Bronchial epithelial cell (primary cell): ENCODE measurements at places on chromosomes 12 and 14.
A peak's percentile ranks its signal among the peaks of the same experiment; 100 is the strongest.

DNA sequence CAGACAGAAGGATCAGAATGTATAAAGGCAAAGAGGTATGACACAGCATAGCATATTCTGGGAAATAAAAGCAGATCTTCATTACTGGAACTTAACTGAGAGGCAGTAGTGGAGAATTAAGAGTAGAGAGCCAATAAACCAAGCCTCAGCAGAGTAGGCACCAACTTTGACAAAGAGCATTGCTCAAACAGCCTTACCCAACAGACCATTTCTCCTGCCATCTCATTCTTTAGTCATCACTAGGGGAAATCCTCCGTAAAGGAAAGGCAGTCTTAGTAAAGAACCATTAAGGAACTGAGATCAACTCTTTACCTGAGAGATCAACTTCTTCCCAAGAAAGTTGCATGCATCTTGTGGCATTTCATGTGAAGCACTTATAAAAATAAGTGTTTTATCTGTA, 36.6 kb downstream of the SENP1 start:
- DNase-seq, result peak; percentile 82

DNA sequence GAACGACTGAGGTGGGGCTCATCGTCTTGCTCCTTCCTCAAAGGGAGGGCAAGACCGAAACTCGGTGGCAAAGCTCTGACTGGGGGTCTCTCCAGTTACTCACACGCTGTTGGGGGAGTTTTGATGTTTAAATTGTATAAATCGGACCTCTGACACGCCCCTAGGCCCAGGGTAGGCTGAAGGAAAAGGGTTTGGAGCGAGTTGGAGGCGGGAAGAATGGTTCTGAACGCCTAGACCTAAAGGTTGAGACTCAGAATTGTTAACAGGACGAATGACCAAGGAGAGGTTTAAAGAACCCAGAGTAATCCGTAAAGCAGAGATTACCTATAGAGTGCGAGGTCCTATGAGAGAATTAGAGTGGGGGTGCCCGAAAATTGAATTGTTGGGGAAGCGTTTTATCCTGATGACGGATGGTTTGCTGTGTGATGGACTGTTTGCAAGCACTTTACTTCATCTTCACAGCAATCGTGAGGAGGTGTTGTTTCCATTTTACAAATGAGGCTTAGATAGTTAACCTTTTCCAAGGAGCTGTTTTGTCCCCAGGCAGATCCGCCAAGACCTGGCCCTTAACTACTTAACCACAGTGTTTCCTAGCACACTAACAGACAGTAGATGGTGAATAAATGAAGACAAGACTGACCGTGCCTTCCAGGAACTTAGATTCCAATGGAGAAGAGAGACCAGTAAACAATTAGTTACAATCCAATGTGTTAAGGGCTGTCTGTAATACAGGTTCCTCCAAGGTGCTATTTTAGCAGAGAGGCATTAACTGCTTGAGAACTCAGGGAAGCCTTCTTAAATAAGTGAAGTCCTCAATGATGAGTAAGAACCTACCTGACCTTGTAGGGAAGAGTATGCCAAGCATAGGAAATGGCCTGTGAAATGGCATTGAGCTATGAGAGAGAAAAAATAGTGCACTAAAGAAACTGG, 929 bp upstream of the UBE2N start:
- peak; percentile 59 for DNase-seq

GRCh38 chr14:59634617-59635016, 58.0 kb upstream of the CCDC175 start:
- DNase-seq, result peak; percentile 43

- peak; percentile 81 for DNase-seq
Measured at GRCh38 chr12:22271023-22271422, 63.5 kb downstream of the ST8SIA1 start.

- DNase-seq, result no peak
Measured at GRCh38 chr14:81252278-81252677, 31.5 kb upstream of the GTF2A1 start.

- DNase-seq, result peak; percentile 54
Measured at GRCh38 chr12:120961604-120962531, 16.5 kb upstream of the HNF1A start.

- peak; percentile 22 for DNase-seq
Measured at GRCh38 chr12:2198005-2198501, 145.3 kb downstream of the CACNA1C start.

- DNase-seq, result no peak
Measured at GRCh38 chr12:29867823-29868222, 84.1 kb upstream of the TMTC1 start.

GRCh38 chr12:130300737-130301535, 36.8 kb upstream of the PIWIL1 start:
- DNase-seq, result no peak

DNA sequence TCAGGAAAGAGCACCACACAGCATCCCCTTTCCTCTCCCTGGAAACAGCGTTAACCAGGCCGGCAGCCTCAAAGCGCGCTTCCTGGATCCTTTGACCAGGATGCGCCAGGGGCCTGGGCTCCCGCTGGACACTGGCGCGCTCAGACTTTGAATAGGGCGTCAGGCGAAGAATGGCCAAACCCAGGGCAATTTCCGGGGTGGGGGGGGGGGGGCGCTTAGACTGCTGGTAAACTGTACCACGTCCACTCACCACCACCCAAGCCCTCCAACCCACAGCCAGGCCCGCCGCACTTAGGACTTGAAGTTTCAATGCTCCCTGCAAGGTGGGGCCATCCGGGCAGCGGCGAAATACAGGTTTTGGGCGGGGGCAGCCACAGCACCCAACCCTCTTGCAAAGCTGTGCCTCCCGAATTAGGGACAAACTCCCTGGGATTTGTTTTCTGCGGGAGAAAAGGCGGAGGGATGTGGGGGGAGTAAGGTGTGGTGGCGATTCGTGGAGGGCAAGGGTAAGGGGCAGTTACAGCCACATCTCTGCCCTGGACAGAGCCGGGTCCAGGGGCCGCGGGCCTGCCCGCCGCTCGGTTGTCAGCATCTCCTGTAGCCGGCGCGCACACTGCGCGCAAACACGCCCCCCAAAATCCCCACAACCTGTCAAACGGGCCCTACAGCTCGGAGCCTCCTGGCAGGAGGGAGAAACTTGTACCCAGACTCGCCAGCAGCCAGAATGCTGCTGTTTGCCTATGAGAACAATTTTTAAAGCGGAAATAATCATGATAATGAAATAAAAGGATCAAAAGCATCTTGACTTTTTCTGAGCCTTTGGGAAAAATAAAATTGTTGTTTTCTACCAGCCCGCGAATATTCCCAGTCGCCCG, 958 bp downstream of the RTN1 start:
- DNase-seq, result no peak

DNA sequence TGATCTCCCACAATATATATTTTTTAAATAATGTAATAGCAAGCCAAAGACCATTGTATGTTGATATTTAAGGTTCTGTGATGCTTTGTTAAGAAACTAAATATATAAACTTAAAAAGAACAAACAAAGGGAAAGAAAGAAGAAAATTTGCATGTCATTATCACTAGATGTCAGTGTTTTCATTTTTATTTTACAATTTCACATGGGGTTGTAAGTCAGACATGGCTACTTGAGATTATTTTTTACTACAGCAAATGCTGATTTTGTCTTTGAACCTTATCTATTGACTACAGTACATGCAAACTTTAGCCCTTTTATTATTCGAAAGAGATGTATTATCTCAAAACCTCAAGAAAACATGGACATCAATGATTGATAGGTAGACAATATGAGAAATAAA, 36.1 kb downstream of the SLCO1C1 start:
- no peak for DNase-seq

- DNase-seq, result no peak
Measured at GRCh38 chr14:35134329-35135123, 12.2 kb downstream of the PRORP start.

DNA sequence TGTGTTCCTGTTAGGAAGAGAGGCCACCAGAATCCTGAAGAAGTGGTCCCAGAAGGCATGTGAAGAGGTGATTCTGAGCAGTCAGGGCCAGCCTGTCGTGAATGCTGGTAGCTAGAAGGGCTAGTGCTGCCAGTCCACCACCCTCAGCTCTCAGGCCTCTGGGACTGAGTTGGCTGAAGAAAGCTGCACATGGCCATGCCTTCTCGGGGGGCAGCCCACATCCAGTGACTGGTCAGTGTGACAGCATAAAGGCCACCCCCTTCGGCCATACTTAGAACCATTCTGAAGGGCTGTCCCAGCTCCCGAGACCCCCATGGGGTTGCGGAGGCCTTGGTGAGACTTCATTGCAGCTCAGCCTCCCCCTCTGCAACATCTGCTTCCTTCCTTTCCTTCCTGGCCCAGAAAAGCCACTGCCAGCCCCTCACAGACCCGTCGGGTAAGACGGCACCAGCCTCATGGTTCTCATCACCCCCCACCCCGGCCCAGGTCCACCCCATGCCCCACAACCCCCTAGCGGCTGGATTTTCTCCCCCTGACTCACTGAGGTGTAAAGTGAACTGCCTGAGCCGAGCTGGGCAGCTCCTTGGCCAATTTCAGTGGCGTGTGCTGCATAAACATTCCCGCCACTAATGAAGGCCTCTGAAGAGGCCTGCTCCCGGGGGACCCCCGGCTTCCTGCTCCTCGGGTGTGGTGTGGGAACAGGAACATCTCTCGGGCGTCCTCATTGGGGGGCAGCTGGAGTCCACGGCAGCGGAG, 49.5 kb upstream of the DIO3 start:
- no peak for DNase-seq

GRCh38 chr12:22409377-22410164, 75.1 kb upstream of the ST8SIA1 start:
- DNase-seq, result no peak

DNA sequence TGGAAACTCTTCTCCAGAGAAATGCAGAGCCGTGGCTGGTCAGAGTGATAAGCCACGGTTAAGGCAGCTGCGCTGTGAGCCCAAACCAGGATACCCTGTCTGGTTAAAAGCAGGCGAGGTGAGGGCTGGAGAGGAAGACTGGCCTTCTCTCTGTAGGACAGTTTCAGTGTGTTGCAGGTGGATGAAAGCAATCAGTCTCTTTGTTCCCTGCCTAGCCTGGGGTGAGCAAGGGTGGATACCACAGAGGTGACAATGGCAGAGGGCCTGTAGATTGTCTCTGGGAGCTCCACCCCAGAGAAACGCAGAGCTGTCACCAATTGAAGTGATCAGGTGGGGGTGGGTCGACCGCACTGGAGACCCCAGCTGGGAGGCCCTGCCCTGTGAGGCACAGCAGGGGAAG, 621.9 kb downstream of the LRFN5 start:
- DNase-seq, result no peak

DNA sequence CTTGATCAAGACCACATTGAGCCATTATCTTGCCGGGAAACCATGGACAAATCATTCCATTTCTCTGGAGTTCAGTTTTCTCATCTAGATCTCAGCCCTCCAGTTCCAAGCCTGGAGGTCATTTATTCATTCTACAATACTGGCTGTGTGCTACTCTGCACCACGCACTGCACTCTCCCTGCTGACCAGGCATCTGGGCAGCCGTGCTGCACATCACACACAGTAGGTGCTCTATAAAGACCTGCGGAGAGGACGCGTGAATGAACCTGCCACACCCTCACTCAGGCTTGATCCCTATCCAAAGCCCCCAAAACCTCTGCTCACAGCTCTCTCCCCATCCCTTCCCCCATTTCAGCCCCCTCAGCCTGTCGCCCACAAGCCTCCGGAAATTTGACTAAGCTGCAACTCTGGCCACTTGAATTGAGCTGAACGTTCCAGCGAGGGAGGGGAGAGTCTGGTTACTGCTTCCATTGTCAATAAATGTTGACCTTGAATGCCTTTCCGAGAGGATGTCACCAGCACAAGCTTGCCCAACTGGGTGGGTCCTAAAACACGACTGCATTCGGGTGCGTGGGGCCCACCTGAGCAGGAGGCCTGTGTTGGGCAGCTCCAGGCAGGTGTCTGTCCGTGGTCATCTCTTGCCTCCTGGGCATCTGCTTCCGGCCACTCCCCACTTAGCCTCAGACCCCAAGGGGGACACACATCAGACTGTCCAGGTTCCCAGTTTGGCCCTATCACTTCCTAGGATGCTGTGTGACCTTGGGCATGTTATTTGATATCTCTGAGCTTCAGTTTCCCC, 17.8 kb downstream of the FAIM2 start:
- no peak for DNase-seq

- DNase-seq, result no peak
Measured at GRCh38 chr12:47985596-47986290, 18.5 kb downstream of the COL2A1 start.

DNA sequence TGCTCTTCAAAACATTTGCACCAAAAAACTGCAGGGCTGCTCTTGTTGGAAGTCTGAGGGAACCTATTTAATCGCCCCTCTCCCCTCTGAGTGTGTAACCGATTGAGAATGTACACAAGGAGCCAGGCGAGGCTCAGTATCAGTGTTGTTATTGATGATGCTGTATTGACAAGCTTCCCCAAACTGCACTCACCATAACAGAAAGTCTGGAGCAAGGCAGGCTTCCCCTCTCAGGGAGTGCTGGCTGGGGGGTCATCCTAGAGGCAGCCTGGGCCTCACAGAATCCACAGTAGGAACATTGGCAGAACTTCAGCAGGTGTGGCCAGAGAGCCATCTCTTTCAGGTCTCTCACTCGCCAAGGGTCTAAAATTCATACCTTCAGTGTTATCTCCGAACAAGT, 58.1 kb upstream of the TUNAR start:
- no peak for DNase-seq

DNA sequence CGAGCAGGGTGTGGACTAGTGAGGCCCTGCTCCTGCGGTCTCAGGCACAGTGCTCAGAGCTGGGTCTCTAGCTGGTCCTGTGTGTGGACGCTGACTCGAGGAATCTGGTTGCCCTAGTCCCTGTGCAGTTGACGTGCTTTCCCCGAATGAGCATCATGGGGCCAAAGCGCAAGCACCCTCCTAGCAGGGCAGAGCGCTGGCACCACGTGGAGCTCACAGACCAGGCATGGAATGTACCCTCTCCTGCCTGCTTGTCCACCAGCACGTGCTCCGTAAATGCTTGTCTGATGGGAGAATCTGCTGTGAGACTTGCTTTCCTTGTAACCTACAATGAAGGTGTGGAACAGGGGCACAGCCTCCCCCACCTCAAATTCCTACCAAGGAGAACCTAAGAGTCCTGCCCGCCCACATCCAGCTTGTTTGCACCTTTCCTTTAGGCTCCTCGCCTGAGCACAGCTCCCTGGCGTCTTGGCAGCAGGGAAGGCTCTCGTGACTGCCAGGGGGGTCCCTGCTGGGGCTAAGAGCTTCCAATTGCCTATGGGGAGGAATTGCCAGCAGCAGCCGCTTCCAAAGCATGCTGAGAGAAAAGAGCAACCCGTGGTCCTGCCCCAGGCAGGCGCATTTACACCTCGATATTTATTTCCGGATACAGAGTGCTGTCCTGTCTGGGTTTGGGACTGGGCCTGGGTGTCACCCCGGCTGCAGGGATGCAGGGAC, 125.0 kb downstream of the PIWIL1 start:
- no peak for DNase-seq

- peak; percentile 40 for DNase-seq
Measured at GRCh38 chr12:107393043-107393717, 292.4 kb upstream of the PWP1 start.

GRCh38 chr14:59294662-59294992, 106.2 kb downstream of the DAAM1 start:
- DNase-seq, result no peak
